ENCODE measurements at places on chromosomes 11 and 22.

- DNase-seq = no peak
These were observed 44.5 kb downstream of the GALNT18 start for GRCh38 chr11:11577251-11577855.

- no peak for DNase-seq
These were observed 16.9 kb downstream of the CCDC15 start for GRCh38 chr11:124970925-124971324.

- DNase-seq = no peak
These were observed 228.8 kb downstream of the BUD13 start for GRCh38 chr11:116543911-116544475.

DNA sequence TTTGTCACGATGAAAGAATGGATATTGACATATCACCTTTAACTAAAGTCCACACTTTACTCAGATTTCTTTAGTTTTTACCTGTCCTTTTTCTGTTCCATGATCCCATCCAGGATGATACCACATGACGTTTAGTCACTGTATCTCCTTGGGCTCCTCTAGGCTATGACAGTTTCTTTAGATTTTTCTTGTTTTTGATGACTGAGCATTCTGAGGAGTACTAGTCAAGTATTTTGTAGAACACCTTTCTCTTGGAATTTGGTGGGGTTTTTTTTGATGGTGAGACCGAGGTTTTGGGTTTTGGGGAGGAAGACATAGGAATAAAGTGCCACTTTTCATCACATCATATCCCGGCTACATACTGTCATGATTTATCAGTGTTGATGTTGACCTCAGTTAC lies 4.0 kb downstream of the LDHAL6A start:
- no peak for DNase-seq

DNA sequence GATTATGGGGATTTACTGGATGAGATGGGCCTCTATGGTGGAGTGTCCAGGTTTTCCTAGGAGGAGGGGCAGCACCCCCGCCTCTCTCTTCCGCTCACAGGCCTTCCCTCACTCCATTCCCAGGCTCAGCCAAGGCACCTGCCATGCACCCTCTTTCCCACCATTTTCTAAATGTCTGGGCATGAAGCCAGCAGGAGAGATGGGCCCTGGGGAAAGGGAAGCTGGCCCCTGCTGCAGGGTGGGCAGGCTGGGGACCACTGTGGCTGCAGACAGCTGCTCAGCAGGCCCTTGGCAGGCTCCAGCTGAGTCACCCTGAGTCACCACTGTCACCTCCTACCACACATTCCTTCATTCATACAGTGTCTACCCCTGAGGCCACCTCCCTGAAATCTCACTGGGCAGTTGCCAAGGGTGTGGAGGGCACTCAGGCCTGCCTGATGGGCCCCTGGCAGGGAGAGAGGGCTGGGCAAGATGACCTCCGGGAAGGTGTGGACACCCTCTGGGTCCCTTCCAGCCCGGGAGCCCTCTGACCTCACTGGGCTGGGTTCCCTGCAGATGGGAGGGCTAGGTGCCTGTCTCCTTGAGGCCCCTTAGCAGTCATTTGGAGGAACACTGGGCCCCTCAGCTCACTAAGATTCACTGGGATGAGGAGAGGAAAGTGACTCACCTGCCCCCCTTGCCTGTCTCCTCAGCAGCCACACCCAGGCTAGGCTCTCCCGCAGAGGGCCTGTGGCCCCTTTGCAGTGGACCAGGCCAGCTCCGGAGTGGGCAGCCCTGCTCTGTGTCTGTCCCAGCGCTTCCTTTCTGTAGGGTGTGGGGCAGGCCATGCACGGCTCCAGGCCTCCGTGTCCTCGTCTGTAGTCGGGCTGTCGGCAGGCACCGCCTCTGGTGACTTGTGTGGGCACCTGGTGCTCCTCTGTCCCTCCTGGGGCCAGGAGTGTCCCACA lies 7.8 kb downstream of the MYEOV start:
- no peak for DNase-seq

- no peak for DNase-seq
These were observed 12.5 kb upstream of the E2F8 start for GRCh38 chr11:19253153-19253745.

DNA sequence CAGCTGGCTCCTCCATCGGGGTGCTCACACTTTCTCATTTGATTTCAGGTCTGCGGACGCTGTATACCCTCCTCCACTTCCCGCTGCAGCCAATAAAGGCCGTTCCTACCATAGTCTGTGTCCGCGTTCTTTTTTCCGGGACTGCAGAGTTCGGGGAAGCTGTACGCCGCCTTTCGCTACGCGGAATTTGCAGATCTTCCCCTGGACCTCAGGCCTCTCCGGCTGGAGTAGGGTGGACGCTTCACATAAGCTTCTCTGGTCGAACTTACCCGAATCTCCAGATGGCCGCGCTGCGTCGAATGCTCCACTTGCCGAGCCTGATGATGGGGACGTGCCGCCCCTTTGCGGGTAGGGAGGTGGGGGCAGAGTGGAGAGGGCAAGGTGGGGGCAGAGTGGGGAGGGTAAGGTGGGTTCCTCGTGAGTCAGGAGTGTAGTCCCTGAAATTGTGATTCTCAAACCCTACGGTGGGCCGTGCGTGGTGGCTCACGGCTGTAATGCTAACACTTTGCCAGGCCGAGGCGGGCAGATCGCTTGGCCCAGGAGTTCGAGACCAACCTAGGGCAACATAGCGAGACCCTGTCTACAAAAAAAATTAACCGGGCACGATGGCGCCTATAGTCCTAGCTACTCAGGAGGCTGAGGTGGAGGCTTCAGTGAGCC lies 617 bp downstream of the CSKMT start:
- DNase-seq = peak; percentile 55

DNA sequence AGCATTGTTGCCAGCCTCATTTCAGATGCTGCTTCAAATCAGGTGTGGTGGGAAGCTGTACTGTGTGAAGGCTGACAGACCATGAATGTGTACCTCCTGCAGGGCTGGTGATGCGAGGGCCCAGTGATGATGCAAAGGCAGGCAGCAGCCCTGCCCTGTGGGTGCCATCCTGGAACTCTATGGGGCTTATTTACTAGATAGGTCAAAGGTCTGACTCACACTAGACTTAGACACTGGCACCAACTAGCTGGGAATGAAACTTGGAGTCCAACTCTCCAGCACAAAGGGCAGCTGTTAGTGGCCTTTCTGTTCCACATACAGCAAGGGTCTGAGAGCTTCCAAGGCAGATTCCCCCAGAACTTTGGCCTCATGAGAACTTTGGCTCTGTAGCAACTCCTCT lies 138.4 kb downstream of the TTC17 start:
- no peak for DNase-seq

DNA sequence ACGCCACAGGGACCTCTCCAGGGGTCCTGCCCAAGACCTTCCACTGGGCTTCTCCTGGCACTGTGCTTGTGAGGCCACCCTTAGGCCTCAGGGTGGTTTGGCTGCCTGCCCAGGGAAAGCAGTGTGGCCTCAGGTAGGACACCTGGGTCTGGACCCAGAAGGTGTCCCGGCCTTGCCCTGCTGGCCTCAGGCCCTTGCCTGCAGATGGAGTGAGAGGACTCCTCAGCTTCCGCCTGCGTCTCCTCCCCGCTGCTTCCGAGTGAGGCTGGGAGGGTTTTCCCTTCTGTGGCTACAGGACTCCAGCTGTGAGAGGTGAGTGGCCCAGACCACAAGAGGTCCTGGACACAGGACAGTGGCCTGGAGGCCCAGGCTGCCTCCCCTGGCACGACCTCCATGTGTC lies 60.4 kb downstream of the WNT7B start:
- no peak for DNase-seq

DNA sequence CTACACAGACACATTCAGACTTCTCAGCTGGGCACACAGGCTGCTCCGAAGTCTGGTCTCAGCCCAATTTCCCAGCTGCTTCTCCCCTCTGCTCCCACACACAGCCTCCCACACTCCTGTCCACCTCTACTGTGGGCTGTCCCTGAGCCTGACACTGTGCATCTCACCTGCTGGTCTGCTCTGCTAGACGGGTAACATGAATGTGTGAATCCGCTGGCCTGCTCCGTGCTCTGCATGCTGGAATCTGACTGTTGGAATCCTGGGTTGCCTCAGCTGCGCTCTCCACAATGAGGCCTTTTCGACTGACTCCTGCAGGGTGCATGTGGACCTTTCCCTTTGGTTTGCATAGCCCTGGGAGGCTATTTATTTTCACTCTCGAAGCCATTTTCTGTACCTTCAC lies 489.5 kb upstream of the B3GAT1 start:
- no peak for DNase-seq

DNA sequence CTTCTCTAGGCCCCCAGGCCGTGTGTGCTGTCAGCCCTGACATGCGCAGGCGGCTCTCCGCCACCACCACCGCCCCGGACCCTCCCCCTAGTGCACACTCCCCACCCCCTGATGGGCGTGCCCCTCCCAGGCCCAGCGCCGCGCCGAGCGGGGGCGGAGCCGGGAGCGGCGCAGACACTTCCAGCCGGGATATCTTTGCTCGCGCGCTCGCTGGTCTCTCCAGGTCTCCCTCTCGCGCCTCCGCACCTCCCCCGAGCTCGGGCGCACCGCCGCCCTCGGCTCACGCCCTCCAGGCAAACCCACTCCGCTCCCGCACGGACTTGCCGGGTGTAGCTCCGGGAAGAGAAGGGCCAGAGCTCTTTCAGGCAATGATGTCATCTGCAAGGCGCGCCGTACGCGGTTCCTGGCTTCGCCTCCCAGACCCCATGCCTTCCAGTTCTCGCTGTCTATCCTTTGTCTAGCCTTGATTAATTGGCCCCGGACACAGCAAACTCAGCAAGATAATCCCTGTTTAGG lies at the start of gene SCN3B:
Gene SCN3B (minus strand): TSS at position 59 of the 516 bp plus-strand sequence. CDS start 823 bp downstream, outside the sequence.
- peak; percentile 35 for DNase-seq

- no peak for DNase-seq
These were observed 889.7 kb upstream of the API5 start for GRCh38 chr11:42422090-42422489.

GRCh38 chr22:48780597-48781277 lies 1046.9 kb downstream of the BRD1 start:
- no peak for DNase-seq

DNA sequence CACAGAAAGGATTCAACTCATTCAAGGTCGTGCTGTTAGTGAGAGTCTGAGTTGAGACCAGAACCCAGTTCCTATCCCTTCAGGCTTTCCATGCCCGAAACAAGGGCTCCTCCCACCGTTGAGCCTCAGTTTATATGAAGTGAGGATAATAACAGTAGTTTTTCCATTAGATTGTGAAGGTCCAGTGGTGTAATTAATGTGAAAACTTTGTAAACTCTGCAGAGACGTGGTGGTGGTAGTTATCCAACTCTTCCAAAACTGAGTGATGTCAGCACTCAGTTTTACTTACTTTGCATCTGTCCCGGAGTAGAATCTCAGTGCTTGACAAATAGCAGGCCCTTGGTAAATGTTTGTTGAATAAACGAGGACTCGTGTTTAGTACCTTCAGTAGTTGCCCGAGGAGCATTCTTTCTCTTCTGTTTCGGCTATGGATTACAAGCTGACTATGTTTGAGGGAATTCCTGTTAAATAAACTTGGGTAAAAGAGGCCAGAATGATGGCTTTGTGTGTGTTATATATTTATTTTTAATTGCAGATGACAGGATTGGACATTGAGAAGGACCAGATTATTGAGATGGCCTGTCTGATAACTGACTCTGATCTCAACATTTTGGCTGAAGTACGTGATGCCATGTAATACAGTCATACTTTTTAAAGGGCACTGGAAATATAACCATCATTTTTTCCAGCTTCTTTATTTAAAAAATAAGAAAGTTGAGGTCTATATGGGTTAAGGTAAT lies 1.0 kb downstream of the REXO2 start:
- no peak for DNase-seq

- no peak for DNase-seq
These were observed 718.6 kb downstream of the METTL15 start for GRCh38 chr11:28826807-28827206.

- no peak for DNase-seq
These were observed 204.7 kb downstream of the ST3GAL4 start for GRCh38 chr11:126560221-126560620.

GRCh38 chr22:49268924-49269323 lies 558.7 kb downstream of the BRD1 start:
- DNase-seq = no peak

DNA sequence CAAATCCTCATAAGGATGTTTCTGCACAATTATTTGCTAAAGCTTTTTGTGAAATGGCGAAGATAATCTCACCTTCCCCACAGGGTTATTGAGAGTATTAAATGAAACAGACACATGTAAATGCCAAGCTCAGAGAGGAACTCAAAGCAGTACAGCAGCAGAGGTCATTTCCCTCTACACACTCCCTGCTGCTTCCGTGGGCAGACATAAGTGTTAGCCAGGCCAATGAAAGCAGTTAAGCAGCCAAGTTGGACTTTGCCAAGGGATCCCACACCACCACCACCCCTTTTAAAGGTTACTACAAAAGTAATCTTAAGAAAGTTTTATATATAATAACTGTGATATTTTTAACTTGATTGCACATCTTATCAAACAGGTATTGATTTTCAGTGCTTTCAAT lies 4.0 kb upstream of the FAM111A start:
- DNase-seq = no peak

DNA sequence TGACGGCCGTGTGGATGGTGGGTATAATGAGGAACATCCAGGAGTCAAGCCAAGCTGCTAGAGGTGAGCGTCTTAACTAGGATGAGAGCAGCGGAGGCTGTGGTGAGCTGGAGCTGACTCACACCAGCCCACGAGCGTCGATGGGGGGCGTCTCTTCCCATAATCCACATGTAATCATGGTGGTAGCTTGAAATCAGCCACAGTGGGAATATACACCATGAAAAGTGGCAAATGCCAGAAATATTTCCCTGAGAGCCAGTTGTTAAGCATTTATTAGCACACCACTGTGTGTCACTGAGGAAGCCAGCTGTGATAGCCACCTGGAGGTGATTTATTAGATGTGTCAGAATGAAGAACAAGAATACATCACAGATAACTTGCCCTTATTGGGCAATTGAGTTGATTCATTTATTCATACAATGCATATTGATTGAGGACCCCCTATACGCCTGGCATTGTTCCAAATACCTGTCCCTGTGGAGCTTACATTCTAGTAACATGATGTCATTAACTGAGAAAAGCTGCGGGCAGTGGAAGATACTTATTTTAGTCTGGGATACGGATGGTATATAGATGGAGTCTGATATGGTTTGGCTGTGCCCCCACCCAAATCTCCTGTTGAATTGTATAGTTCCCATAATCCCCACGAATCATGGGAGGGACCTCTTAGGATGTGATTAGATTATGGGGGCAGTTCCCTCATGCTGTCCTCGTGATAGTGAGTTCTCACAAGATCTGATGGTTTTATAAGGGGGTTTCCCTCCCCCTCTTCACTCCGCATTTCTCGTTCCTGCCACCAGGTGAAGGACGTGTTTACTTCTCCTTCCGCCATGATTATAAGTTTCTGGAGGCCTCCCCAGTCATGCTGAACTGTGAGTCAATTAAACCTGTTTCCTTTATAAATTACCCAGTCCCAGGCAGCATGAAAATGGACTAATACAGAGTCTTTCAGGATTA lies 473.4 kb downstream of the METTL15 start:
- DNase-seq = no peak

GRCh38 chr22:48949375-48950149 lies 878.1 kb downstream of the BRD1 start:
- DNase-seq = no peak

All from NCI-H748 treated with DMSO at 0.1 percent for 48 hours (cell line).